ENCODE measurements at places on chromosomes 5 and 9.

GRCh38 chr5:124790301-124790894 lies 44.0 kb upstream of the ZNF608 start:
- no peak for DNase-seq

DNA sequence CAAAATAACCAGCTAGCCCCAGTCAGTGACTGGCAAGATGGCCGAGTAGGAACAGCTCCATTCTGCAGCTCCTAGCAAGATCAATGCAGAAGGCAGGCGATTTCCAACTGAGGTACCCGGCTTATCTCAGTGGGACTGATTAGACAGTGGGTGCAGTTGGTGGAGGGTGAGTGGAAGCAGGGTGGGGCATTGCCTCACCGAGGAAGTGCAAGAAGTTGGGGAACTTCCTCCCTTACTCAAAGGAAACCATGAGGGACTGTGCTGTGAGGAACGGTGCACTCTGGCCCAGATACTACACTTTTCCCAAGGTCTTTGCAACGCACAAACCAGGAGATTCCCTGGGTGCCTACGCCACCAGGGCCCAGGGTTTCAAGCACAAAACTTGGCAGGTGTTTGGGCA lies 9.6 kb upstream of the BTNL8 start:
- DNase-seq: no peak

- no peak for DNase-seq
Observed at GRCh38 chr5:59648949-59649921, 244.3 kb downstream of the PDE4D start.

- DNase-seq: no peak
Observed at GRCh38 chr5:39256477-39257235, 37.3 kb upstream of the FYB1 start.

GRCh38 chr5:14373685-14374084 lies 207.9 kb upstream of the OTULINL start:
- no peak for DNase-seq

DNA sequence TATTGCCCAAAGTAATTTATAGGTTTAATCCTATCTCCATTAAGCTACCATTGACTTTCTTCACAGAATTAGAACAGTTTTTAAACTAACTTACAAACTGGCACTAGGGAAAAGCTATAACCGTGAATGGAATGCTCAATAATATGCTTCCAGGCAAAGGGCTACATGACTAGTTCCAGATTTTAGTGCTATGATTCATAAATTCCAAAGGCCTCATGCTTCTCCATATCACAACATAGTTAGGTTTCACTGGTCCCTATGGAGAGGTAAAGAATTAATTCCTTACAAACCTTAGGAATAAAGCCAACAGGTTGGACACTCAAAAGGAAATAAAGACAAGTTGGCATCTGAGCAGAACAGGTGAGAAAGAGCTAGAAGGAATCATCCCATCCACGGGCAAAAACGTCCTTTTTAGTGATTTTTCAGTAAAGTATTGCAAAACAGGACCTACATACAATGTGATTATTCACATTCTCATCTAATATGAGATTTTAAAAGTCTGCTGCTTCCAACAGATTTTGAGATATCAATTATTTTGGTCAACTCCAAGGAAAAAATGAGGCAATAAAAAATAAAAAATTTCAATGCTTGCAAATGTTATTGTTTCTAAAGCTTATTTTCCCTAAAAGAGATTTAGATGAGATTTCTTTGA lies 97.0 kb upstream of the TARS1 start:
- no peak for DNase-seq

DNA sequence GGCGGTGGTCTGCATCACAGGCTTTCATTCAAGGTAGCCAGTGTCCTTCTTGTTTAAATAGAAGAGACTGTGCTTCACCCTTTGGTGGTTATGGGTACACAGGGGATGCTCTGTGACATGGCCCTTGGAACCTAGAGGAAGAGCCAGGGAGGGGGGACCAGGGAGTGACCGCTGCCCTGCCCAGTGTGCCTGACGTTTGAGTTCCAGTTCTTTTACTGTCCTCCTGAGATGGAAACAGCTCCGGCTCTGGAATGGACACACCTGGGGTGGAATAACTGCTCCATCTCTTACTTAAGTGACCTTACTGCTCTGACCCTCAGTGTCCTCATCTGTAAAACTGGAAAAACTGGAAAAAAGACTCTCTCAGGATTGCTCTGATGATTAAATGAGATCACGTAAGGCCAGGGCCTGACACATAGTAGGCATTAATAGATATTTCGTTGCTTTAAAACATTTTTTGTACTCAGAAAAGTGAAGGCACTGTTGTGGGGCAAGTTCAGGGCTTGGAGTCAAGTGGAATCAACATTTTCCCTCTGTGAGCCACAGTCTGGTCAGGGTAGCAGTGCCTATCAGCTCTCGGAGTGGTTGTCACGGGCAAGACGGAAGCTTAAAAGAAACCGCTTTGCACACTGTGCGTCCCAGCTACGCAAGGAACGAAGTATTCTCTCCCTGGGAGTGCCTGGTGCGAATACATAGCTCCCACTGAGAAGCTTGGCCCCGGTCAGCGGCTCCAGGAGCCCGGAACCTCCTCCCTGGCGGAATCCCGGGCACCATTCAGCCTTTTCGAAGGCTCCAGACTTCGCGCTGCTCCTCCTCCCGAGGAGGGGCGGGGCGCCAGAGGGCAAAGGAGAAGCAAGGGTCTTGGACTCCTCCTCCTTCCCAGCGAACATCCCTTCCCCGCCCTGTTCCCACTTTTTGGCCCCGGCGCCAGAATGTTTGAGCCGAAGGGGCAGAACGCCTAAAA lies 5.8 kb downstream of the POU4F3 start:
- no peak for DNase-seq

DNA sequence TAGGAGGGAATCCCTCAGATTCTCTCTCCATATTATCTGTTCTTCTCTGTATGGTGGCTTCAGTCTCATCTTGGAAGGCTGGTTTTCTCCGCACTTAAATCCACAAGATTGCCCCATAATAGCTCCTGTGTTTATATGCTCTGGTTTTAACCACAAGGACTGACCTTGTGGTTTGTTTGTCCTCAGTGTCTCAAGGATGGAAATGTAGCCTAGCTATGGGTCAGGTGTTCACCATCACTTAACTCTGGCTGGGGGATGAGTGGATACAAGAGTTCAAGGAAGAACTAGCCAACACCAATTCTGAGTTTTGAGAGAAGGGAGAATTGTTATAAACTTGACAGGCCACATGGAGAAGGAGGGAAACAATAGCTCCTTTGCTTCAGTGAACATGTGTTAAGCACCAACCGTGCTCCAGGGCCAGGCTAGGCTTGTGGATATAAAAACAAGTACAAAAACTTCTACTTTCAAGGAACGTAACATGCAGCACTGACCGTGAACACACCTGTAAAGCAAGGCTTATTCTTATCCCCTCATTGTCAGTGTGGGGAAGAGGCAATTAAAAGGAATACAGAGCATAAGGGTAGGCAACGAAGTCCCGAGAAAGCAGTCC lies 75.6 kb upstream of the VLDLR start:
- DNase-seq: no peak

DNA sequence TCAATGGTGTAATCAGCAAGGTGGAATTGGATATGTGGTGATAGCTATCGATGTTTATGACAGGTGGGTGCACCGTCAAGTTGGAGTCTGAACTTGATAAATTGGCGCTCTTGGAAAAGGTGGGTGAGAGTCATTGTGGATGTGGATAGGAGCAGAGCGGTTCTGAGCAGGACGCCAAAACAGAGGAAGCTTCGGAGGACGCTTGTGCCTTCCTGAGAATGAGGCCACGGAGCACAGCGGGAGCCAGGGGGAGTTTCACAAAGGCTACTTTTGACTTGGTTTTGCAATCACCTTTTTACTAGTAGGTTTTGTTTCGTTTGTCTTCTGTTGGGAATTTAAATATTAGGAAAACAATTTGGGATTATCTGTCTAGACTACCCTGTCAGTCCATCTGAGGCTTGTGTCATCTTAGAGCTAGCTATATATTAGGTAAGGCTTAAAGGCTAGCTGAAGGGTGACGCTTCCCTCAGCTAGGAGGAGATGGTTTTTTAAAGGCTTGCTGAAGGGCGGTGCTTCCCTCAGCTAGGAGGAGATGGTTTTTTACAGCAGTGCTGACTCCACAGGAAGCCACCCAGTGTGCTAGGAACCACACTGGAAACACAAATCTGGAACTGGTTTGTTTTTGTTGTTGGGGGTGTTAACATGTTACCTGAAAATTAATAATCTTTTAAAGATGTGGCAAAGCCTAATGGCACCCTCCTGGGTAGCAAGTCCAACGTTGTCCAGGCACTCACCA lies 142.4 kb upstream of the IRX4 start:
- no peak for DNase-seq

DNA sequence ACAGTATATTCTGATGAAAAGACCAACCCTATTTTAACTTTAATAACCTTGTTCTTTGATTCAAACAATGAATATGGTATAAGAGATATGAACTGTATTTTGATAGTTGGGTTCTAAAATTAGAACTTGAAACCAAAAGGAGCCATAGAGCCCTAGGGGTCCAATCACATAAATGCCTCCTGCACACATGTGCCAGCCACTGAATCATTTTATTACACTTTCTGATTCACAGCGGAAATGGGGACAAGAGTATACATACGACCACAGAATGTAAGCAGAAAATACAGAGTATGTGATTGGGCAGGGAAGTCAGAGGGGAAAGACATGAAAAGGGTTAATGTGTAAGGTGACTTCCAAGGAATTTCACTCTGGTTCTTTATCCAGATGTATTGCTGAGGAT lies 1000.2 kb downstream of the NR2F1-AS1 start:
- DNase-seq: no peak

GRCh38 chr5:39518516-39518915 lies 93.7 kb upstream of the DAB2 start:
- DNase-seq: no peak

GRCh38 chr9:104078596-104078995 lies 15.5 kb upstream of the SMC2 start:
- DNase-seq: no peak

GRCh38 chr9:133113949-133114885 lies 6.8 kb downstream of the RALGDS start:
- DNase-seq: no peak

- no peak for DNase-seq
Observed at GRCh38 chr9:13993632-13994185, 320.2 kb downstream of the NFIB start.

DNA sequence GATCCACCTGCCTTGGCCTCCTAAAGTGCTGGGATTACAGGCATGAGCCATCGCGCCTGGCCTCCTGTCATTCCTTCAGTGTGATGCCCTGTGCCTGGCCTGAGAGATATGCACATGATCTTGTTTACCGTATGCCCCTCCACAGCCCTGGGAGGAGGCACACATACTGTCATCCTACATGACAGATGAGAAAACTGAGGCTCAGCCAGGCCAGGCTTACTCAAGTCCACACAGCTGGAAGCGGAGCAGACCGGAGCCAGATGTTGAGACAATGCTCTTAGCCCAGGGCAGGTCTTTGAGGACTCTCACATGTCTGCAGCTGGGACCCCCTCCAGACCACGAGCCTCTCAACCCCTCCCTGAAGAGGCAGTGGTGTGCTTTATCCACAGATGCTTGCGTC lies 38.7 kb upstream of the SH3PXD2B start:
- DNase-seq: no peak

DNA sequence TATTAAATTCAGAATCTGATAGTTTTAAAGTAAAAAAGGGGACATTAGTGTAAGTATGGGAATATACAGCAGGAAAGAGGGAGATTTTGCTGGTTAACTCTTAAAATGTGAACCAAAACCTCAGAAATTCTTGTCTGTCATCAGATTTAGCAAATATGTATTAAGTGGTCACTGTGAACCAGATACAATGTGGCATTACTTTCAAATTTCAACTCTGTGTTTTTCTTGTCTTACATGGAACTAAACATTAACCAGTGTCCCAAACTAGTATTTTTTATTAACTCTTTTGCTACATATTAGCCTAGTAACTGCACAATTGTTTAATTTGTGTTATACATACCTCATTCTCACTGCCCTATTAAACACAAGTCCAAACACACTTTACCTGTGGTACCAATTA lies 259.9 kb upstream of the RASA1 start:
- DNase-seq: no peak

GRCh38 chr5:6819521-6819920 lies 106.3 kb downstream of the TENT4A start:
- no peak for DNase-seq

GRCh38 chr9:122212473-122213004 lies 16.2 kb downstream of the LHX6 start:
- DNase-seq: no peak

- no peak for DNase-seq
Observed at GRCh38 chr9:81108391-81108790, 581.0 kb downstream of the TLE1 start.

DNA sequence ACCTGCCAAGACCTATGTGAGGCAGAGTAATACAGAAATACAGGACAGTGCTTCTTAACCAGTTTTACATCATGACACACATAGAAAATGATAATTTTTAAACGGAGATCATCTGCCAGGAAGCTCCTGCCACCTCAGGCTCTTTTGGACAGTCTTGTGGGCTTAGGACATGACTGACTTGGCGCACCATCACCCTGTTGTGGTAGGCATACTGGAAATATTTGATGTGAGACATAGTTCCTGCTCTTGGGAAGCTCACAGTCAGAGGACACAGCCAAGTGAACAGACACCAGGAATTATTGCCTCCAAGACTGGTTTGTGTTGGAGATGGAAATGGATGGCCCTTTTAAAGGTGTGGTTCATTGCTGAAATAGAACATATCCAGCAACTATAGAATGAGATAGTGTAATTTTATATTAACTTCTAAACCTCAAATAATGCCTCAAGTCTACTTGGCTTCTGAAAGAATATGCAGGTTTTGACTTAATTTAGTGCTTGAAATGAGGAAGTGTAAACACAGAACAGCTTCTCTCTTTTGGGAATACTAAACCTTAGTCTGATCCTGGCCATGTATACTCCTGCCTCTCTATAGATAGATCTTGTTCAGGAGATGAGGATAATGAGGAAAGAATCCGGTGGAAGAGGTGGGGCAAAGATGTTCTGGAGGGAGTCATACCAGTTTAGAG lies 19.7 kb downstream of the CPEB4 start:
- no peak for DNase-seq

DNA sequence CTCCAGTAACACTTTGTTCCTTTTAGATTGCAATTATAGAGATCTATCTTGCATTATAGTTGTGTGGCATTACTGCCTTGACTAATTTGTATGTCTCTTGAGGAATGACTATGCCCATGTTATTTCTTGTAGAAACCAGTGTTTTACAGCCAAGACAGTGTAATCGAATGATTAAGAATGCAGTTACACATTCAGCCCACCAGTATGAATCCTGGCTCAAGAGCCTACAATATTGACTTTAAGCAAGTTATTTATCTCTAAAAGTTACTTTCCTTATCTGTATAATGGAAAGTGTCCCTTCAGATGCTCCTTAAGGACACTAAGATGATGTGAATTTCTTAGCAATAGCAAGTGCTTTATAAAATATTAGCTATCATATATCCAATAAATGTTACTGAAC lies 9.7 kb upstream of the SNX24 start:
- DNase-seq: no peak

GRCh38 chr5:115168829-115169486 lies 750 bp downstream of the TRIM36 start:
- DNase-seq: no peak

GRCh38 chr9:18396102-18396728 lies 77.7 kb upstream of the ADAMTSL1 start:
- DNase-seq: no peak

- no peak for DNase-seq
Observed at GRCh38 chr5:32932241-32932935, 221.3 kb downstream of the NPR3 start.
